Mucosa of descending colon (tissue), 3 donors: ENCODE measurements at places on chromosomes 1 and 21. TPM values are rescaled to one million over a fixed set of nuclear protein-coding genes. Genes with fewer than 3 reads are reported as not detected.

DNA sequence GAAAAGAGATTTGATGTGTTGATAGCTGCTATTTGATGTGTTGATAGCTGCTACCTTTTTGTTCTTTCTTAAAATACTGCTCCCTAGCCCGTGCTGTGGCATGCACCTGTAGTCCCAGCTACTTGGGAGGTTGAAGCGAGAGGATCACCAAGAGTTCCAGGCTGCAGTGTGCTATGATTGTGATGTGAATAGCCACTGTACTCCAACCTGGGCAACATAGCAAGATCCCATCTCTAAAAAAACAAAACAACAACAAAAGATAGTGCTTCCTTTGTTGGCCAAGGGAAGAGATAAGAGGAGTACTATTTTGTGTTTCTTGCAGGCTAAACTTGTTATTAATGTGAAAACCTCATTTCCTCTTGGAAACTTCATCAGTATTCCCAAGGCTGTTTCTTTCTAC lies 6.1 kb downstream of the GPSM2 start:
- DNase-seq = no peak

DNA sequence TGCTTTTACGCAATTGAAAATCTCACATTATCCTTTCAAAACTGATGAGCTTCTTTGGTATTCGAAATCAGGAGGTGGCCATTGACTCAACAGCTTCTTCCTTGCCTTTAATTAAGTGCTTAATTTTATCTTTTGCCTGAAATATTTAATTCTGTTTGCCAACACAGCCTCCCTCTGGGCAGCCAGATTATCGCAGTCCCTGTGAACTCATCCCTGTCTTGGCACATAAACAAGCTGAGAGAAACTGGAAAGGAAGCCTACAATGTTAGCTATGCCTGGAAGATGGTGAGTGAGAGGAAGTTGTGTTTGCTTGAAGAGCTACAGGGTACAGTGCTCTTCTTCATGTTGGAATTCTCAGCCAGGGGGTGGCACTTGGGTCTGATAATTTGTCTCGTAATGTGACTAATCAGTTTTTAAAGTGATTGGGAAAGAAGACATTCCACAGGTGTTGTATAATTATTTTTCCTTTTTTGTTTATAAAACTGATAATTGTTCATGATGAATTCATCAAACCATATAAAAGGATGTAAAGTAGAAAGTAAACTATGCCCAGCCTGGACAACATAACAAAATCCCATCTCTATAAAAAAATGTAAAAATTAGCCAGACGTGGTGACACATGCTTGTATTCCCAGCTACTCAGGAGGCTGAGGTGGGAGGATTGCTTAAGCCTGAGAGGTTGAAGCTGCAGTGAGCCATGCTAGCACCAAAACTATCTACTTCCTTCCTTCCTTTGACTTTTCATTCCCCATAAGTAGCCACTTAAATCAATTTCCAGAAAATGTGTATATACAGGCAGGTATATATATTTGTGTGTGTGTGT lies 90.1 kb upstream of the RAVER2 start:
- no peak for DNase-seq

DNA sequence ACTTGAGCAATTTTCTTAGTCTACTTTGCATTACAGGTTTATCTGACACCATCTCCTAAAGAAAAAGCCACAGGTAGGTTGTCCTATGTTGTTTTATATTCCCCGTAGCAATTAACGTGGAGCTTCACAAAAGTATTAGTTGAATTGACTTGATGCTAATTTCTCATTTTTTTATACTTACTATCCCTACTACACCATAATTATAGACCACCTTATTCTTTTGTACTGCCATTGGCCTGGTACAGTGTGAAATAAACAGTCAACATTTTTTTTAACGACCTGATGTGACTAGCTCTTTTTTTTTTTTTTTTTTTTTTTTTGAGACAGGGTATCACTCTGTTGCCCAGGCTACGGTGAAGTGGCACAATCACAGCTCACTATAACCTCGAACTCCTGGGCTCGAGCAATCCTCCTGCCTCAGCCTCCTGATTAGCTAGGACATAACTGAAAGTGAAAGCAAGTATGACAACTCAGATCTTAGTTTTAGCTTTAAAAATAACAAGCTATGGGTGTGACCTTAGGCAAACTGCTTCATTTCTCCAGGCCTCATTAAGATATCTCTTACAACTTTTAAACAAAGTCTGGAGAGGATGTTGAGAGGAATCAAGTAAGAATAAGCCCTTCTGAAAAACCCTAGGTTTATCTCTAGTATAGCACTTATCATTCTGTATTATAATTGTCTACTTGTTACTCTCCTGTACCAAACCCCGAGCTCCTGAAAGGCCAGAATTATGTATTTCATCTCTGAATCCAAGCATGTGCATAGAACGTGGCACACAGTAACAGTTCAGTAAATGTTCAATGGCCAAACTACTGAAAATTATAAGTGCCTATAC lies 49.5 kb downstream of the LUZP1 start:
- DNase-seq = peak; percentile 40

DNA sequence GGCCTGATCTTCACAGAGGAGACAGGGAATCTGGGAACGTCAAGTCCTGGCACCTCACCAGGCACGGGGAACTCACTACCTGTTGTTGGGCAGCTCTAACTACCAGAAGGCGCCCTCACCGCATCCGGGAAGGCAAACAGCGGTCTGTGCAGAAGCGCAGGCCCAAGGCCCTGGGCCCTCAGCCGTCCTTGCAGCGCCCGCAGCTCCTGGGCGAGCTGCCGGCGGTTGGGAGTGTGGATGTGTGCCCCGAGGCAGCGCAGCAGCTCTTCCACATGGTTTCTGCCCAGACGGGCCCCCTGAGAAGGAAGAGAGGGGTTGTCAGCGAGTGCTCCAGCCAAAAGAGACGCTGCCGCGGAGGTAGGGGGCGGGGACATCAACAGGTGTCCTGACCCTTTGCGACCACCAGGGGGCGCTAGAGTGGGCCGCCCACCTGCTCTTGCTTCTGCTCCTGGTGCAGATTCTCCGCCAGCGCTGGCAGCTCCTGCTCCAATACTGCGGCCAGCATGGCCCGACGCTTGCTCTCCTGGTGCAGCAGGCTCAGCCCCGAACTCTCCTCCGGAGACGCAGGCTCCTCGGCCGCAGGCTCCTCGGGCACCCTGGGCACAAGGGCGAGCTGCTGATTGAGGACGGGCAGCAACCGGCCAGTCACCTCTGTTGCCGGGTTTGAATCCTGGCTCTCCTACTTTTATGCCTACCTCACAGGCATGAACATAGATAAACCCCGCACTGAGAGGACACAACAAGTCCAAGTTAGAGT lies 9.3 kb downstream of the MAP3K6 start:
- DNase-seq = peak; percentile 79

DNA sequence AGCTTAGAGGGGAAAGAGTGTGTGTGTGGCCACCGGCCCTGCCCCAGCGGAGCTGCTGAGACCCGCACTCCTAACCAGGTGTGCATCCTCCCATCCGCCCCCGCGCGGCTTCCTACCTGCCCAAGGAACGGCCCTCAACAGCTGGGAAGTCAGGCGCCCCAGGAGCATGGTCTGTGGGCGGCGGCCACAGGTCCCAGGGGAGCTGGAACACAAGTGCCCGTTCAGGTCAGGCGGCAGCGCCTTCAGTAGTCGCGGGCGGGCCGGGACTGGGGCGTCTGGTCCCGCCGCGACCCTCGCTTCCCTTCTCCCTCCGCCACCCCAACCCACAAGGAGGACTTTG lies 448 bp downstream of the AURKAIP1 start:
- peak; percentile 74 for DNase-seq

STYXL2 gene
- 0.17 TPM for total RNA-seq

MTHFR gene
- total RNA-seq = 36.6 TPM
